ENCODE measurements at places on chromosomes 6 and 20.

- DNase-seq, result no peak
Observed at GRCh38 chr6:101783287-101783686, 389.8 kb downstream of the GRIK2 start.

- DNase-seq, result peak; percentile 83
Observed at GRCh38 chr20:33733654-33734576, 2.1 kb downstream of the ZNF341 start.

- DNase-seq, result no peak
Observed at GRCh38 chr6:162618448-162619002, 109.0 kb downstream of the PRKN start.

- no peak for DNase-seq
Observed at GRCh38 chr20:36631646-36632045, 14.3 kb downstream of the SLA2 start.

- DNase-seq, result peak; percentile 88
Observed at GRCh38 chr6:55014321-55015088, 159.8 kb upstream of the HCRTR2 start.

- no peak for DNase-seq
Observed at GRCh38 chr6:106381881-106382280, 21.4 kb downstream of the CRYBG1 start.

- DNase-seq, result peak; percentile 85
Observed at GRCh38 chr6:152863618-152864326, 113.2 kb downstream of the VIP start.

- DNase-seq, result no peak
Observed at GRCh38 chr6:49519660-49520059, 19.9 kb downstream of the GLYATL3 start.

GRCh38 chr6:148226284-148226683, 116.4 kb upstream of the SASH1 start:
- no peak for DNase-seq

DNA sequence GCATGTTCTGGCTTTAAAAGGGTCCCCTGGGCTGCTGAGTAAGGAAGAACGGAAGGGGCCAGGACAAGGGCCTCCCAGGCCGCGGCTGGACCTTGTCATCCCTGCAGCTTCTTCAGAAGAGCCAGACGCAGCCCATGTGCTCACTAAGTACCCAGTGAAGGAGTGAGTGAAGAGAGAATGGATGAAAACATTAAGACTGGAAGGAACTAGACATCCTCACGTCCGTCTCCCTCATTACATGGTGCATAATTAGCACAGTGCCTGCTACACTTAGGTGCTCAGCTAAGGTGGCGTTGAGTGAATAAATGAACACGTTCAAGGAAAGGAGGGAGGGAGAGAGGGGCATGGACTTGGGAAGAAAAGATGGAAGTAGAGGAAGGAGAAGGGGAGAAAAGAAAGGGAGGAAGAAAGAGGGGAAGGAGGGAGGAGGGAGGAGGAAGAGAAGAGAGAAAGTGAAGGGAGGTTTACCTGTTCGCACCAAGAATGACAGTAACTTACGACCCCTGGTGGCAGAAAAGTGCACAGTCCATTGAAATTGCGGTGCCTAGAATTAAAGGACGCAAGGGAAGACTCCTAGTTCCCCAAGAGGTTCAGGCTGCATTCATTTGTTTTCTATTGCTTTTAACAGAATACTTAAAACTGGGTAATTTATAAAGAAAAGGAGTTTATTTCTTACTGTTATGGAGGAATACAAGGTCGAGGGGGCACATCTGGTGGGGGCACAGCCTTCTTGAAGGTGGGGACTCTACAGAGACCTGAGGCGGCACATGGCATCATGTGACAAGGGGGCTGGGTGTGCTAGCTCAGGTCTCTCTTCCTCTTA, 8.0 kb downstream of the TP53RK start:
- DNase-seq, result peak; percentile 61

GRCh38 chr6:166282394-166283032, 25.7 kb downstream of the PRR18 start:
- DNase-seq, result peak; percentile 10

DNA sequence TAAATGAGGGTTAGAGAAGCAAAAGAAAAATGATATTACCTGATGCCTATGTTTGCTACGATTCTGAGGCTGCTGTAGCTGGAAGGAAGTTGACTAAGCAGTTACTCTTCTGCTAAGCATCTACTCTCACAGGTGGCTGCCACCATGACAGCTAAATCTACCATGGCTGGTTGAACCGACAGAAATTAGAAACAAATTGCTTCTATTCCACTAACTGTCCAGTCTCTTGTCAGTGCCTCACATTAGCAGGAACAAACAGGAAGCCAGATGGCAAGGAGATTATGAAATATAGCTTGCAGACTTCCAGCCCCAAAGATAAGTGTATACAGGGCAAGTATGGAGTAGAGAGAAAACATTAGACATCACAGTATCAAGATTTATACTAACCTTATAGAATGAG, 59.4 kb upstream of the TMEM200A start:
- peak; percentile 21 for DNase-seq

DNA sequence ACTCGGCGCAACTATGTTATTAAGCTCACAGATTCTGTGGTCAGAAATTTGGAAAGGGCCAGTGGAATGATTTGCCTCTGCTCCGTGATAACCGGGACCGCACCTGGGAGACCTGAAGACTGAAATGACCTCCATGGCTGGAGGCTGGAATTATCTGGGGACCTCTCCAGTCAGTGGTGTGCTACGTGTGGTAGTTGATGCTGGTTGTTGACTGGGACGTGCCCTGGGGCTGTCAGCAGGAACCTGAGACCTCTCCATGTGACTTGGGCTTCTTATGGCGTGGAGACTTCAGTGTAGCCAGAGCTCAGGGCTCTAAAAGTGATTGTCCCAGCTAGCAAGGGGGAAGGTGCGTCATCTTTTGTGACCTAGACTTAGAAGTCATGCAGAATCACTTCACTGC, 50.3 kb downstream of the CHMP4B start:
- DNase-seq, result no peak

DNA sequence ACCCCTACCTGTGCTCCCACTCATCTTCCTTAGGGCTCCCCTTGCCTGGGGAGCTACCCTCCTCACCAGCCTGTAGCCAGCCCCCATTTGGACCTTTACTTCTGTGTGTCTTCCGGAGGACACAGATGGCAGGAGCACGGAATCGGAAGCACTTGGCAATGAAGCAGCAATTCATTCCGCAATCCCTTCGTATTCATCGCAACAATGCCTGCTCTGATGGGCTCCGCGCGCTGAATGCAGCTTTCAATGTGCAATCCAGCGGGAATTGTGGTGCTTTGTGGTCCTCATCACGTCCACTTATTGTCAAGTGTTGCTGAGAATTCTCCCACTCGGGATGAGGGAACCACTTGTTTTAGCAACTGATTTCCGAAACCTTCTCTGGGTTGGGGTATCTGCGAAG, 336.0 kb downstream of the DHX35 start:
- no peak for DNase-seq

DNA sequence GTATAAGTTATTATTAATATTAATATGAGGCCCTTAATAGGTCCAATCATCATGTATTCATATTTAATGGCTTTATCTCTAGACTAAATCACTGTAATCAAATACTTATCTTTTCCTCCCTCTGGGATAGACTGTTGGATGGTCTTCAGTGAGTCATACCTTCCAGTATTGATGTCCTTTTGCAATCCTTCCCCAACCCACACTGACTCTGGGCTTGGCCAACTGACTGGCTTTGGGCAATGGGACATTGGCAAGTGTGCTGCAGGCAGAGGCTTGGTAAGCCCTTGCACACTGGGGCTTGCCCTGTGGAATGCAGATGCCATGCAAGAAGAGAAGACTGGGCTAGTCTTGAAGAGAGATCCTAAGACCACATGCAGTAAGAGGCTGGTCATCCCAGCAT, 136.6 kb downstream of the CCDC170 start:
- DNase-seq, result no peak

DNA sequence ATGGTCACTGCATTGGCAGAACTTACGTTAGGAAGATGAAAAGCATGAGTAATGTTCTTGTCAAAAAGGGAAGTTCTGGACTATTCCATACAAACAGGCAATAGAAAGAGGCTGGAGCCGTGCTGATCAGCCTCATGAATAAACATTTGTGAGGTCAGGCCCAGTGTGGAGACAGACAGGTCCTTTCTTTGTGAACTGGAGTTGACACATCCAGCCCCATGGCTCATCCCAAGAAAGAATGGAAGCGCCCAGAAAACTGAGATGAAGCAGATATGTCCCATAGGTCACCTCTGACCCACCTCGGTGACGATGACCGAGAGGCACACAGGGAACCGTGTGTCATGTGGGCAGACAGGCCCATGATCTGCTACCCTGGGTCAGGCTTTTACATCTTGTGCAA, 276.0 kb upstream of the SGK1 start:
- DNase-seq, result no peak

- DNase-seq, result no peak
Observed at GRCh38 chr6:69735027-69735426, 61.8 kb downstream of the LMBRD1 start.

- no peak for DNase-seq
Observed at GRCh38 chr6:26478100-26478984, 20.6 kb downstream of the BTN2A1 start.

- DNase-seq, result no peak
Observed at GRCh38 chr20:43755390-43755789, 28.6 kb upstream of the GTSF1L start.
